CD8-positive, alpha-beta T cell (primary cell): ENCODE measurements at places on chromosomes 12 and 14.

- DNase-seq: no peak
These were observed 77.5 kb downstream of the LRRC9 start for GRCh38 chr14:59997449-59997848.

DNA sequence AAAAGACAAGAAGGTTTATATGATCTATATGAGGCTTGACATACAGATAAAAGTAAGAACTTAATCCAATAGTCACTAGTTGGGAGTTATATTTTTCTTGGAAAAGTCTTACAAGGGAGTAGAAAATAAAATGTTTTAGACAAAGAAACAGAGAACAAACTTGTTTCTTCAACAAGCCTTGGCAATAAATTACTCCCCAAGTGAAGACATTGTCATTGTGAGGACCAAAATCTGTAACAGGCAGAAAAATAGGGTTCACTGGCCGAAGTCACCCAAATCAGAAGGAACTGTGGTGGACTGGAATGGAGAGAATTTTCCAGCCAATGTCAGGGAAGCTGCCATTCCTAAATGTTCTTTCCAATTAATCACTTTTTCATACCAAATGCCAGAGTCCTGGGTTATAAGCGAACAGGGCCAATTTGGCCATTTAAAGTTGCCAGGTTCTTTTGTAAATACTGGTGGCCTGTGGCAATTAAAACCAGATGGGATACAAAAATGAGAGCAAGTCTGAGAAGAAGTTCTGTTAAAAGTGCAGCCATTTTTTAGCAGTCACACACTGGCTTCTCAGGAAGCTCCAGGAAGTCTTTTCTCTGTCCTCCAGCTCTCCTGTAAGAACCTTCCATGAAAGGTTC, 117.3 kb upstream of the OVCH1 start:
- no peak for DNase-seq

GRCh38 chr12:132619386-132620112, 973 bp downstream of the P2RX2 start:
- no peak for DNase-seq

- DNase-seq: no peak
These were observed 998.1 kb upstream of the TMEM132C start for GRCh38 chr12:127268706-127269425.

- DNase-seq: no peak
These were observed 23.5 kb downstream of the OR6C68 start for GRCh38 chr12:55515696-55516095.

DNA sequence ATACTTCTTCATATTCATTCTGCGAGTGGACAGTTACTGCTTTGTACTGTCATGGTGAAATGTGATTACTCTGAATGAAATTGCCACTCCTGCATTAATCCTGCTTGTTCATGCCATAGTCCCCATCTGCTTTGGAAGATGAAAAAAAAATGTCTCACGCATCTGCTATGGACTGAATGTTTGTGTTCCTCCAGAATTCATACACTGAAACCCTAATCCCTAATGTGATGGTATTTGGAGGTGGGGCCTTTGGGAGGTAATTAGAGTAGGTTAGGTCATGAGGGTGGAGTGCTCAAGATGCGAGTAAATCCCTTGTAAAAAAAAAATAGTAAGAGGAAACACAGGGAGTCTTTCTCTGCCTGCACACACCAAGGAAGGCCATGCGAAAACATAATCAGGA, 427.2 kb downstream of the TMTC2 start:
- no peak for DNase-seq

DNA sequence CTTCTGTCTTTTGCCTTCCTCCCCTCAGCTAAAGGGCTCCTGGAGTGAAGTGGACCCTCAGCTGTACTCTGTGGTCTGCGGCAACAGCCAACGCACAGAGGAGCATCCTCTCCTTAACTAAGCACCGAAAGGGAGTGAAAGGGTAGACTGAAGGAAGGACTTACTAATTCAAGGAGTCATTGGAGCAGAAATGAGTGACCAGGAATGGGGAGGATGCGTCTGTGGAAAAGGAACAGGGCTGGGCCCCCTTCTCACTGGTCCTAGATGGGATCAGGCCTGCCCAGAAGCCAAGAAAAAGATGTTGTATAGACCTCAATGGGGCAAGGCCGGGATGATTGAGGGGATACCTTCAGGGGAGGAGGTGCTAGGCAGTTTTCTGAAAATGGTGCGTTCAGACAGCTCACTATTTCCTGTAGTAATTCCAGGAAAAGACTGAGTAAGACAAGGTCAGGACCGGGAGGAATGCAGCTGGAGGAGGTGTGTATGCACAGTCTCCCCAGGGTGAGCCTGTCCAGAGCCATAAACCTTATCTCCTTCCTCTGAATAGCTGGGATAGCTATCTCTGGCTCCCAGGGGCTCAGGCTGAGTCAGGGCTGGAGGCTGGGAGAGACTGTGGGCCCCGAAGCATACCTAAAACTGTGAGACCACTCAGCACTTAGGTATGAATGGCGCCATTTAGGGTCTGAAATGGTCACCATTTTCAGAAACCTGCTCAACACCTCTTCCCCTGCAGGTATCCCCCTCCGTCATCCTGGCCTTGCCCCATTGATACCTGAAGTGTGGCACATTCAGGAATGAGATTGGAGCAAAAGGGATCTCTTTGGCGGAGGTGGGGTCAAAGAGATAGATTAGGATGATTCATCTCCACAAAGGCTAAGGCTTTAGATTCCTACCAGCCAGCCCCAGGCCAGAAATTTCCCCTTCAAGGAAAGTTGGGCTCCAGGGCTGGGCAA, 20.2 kb upstream of the KRT8 start:
- DNase-seq: no peak

DNA sequence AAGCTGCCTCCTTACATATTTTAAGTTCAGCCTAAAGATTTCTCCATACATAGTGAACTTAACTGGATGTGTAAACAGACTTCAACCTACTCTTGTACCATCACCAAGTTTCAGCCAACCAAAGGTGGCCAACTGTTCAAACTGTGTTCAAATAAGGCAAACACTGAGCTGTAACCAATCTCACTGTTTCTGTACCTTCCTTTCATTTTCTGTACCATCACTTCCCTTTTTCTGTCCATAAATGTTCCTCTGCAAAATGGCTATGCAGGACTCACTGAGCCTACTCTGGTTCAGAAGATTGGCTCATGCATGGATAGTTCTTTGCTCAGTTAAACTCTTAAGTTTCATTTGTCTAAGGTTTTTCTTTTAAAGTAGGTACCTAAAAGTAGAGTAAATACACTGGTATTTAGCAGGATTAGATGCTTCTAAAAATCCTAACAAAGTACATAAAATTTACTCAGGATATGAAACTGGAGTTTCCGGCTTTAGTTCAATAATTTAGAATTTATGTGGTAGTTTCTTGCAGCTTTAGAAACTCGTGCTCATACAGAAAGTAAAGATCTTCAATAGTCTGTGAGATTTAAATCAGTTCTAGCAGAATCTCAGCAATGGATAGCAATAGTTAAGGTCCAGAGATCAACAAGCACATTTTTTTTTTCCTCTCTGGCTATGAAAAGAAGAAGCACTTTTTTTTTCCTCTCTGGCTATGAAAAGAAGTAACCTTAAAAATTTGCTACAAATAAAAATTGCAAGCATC, 282.0 kb upstream of the PPFIA2 start:
- DNase-seq: no peak

- no peak for DNase-seq
These were observed 261.6 kb upstream of the FAR2 start for GRCh38 chr12:28887461-28887990.

- no peak for DNase-seq
These were observed 46.7 kb upstream of the ATP23 start for GRCh38 chr12:57894399-57895292.

DNA sequence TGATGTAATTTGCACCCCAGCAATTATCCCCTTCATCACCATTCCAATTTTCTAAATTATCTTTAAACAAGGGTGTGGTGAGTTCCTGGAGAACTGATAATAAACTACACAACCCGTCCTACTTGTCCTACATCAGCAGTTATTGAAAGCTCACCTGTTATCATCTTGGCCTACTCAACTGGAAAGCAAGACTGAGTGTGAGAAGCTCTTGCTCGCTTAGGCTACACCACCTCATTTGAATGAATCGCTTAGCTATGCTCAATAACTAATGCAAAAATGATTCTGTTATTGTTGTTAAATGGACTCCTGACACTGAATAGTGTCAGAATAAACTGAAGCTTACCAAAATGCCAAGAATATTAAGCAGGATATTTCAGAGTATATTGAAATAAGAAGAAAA, 115.4 kb upstream of the BTG1 start:
- no peak for DNase-seq

- no peak for DNase-seq
These were observed 9.3 kb upstream of the ADSS1 start for GRCh38 chr14:104714681-104715080.

DNA sequence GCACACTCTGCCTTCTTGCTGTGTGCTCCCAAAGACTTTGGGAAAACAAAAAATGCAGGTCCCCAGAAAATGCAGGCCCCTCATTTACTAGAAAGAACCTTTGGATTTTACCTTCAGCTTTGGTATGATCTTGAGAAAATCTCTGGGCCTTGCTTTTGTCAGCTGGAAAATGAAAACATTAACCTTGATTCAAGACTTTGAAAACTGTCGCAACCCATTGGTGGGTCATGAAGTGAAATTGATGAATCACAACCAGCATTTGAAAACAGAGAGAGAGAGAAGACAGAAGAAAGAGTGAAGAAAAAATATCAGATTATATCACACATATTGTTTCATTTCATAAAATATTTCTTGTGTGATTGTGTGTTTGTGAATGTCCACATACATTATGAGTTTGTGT, 322.5 kb downstream of the ZFP36L1 start:
- no peak for DNase-seq

- DNase-seq: no peak
These were observed 4.7 kb upstream of the HOXC10 start for GRCh38 chr12:53980104-53980801.

DNA sequence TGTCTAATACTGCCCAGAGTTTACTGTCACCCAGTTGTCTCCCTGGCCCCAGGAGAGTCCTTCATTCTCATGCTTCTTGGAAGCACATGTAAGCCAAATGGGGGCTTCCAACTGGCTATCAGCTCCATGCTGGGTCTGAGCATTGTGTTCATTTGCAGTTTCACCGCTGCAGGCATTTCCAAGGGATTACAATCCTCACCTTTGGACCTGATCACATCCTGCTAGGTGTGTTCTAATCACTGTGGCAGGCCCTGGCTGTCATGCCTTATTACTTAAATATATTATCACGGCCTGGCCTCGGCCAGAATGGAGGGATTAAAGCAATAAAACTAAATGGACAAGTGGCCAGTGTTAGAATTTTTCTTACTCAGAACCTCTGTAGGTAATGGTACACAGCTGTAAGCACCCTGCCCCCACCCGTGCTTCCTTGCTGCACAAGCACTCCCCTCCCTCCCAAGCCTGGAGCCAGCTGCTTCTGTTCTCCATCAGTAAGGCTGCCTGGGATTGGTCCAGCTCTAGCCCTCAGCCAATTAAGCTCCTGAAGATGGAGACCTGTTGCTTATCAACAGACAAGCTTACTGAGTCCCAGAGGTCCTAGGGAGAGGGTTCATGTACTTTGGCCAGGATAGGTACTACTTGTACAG, 175.9 kb upstream of the RBM19 start:
- DNase-seq: no peak

DNA sequence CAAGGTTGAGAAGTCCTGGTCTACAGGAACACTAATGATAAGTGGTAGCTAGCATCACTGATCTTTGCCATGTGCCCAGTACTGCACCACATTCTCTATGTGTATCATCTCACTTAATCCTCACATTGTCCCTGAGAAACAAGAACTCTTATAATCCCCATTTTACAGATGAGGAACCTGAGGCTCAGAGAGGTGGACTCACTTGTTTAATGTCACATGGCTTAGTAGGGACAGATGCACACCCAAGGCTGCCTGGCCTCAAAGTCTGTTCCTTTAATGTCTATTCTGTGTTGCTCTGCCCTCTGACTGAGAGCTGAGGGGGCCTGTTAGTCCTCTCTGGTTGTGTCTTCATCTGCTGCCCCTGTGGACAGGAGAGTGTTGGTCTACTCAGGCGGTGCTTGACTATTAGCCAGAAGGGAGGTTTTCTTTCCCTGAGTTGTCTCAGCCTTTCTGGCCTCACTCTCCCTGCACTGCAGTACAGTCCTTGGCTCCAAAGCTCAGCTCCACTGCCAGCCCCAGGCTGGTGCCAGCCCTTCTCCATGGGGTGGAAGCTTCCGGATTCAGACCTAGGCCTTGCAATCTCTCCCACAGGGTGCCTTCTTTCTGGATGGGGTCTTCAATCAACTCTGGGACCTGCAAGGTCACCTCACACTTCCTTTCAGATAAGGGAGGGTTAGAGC, 4.9 kb upstream of the DYNLL1 start:
- DNase-seq: no peak

GRCh38 chr14:70780396-70781075, 28.8 kb downstream of the MAP3K9 start:
- no peak for DNase-seq

DNA sequence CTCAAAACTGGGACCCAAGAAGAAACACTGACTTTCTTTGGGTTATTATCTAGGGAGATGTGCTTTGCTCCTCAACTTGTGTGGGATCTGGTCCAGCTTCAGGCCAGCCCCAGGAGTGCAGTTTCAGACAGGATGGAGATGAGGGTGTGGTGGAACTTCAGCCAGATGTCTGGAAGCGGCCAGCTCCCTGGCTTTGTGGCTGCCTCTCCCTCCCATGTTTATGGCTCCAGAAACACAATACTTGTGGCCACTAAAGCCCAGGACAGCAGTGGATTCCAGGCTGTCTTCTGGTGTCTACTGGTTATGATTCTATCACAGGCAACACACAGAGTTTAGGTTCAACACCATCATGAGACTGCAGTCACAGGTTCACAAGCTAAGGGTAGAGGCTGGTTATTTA, 44.2 kb upstream of the EMP1 start:
- no peak for DNase-seq

GRCh38 chr12:125983094-125983783, 918.0 kb downstream of the AACS start:
- DNase-seq: no peak

DNA sequence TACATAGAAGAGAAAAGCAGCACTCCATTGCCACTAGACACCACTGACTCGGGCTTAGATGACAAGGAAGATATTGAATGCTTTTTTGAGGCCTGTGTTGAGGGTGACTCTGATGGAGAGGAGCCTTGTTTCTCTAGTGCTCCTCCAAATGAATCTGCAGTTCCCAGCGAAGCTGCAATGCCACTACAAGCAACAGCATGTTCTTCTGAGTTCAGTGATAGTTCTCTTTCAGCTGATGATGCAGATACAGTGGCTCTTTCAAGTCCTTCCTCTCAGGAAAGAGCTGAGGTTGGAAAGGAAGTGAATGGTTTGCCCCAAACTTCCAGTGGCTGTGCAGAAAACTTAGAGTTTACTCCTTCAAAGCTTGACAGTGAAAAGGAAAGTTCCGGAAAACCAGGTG, 114.5 kb upstream of the NPAS3 start:
- DNase-seq: no peak

- no peak for DNase-seq
These were observed 445.0 kb downstream of the GXYLT1 start for GRCh38 chr12:41699658-41700057.

GRCh38 chr14:102928412-102929240, 6.2 kb downstream of the AMN start:
- peak; percentile 87 for DNase-seq
